Fibroblast of skin of right quadriceps (primary cell): ENCODE measurements at places on chromosomes 11 and 22.

DNA sequence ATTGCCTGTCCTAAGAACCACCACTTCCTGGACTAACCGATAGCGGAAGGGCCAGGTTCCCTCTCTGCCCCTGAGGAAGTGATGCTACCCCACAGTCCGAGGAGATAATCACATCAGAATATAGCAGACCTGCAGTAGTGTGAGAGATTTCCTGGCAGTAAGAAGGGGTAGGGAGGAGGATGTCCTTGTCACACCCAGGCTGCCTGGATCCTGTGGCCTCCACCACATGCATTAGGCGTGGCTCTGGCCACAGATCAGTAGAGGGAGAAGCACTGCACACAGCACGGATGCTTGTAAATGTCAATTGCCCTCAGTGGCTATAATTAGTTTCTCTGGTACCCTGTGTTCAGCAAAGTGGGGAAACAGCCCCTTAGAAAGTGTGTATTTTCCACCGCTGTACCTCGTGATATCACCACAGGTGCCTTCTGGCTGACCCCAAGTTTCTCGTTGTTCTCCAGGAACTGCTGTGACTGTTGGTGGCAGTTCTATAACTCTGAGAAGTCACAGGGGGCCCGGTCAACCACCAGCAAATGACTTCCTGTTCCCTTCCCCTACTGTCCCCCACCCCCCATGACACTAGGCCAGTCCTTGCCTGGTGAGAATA, 61.8 kb downstream of the UBASH3B start:
- DNase-seq, result no peak

DNA sequence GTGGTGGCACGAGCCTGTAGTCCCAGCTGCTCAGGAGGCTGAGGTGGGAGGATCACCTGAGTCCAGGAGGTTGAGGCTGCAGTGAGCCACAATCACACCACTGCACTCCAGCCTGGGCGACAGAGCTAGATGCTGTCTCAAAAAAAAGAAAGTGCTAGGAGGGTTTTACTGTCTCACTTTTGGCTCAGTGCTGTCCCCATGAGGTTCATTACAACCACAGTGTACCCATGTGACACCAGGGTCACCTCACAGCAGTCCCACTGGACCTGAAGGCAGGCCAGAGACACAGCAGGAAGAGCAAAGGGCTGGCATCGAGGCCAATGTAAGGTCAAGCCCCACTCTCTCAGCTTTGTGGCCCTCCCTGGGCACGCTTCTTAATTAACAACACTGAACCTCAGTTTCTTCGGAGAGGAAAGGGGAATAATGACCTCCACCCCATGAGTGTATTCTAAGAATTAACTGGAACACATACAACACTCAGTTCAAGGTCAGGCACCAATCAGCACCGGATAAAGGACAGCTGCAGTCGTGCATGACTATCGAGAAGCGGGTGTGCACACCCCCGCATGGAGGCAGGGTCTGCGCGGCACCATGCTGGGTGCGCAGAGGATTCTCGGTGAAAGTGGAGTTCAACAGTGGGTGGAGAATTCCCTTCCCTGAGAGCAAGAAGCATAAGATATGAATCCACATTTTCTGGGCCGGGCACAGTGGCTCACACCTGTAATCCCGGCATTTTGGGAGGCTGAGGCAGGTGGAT, 30.9 kb upstream of the BAIAP2L2 start:
- no peak for DNase-seq

GRCh38 chr11:112967082-112967481, 5.9 kb downstream of the NCAM1 start:
- no peak for DNase-seq

- no peak for DNase-seq
These were observed 11.7 kb downstream of the EIF3L start for GRCh38 chr22:37860796-37861421.

GRCh38 chr22:43861529-43861928, 784 bp downstream of the SULT4A1 start:
- DNase-seq, result peak; percentile 10

GRCh38 chr22:45966895-45967365, 10.0 kb downstream of the WNT7B start:
- no peak for DNase-seq

DNA sequence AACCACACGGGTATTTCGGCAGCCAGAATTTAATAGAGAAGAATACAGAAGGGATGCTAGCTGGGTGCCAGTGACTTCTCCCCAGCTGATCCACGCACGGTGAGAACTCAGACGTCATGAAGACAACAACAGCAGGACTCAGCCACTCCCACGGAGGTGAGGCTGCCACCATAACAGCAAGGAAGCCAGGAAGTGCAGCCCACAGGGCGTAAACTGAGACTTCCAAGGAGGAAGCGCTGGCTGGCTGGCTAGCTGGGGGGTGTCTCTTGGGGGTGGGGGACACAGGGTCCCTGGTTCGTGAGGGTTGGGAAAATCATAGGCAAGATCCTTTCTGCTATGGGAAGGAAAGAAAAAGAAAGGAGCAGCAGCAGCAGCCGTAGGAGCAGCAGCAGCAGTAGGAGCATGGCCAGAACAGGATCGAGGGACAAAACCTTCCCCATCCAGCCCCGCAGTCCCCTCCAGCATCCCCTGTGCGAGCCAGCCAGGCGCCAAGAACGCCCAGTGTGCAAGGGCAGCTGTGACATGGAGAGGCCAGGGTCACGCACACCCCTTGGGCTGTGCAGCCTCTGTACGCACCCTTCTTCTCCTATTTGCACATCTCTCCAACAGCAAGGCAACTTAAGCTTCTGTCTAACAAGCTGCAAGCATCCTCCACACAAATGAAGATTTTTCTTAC, 49.6 kb upstream of the SHANK2 start:
- DNase-seq, result no peak

GRCh38 chr11:108796551-108796950, 131.7 kb downstream of the DDX10 start:
- DNase-seq, result no peak

- no peak for DNase-seq
These were observed 7.7 kb downstream of the MUC5AC start for GRCh38 chr11:1165256-1166041.

- no peak for DNase-seq
These were observed 14.7 kb downstream of the APOL3 start for GRCh38 chr22:36145881-36146280.

GRCh38 chr22:26956371-26956770, 299.0 kb downstream of the MIAT start:
- no peak for DNase-seq

DNA sequence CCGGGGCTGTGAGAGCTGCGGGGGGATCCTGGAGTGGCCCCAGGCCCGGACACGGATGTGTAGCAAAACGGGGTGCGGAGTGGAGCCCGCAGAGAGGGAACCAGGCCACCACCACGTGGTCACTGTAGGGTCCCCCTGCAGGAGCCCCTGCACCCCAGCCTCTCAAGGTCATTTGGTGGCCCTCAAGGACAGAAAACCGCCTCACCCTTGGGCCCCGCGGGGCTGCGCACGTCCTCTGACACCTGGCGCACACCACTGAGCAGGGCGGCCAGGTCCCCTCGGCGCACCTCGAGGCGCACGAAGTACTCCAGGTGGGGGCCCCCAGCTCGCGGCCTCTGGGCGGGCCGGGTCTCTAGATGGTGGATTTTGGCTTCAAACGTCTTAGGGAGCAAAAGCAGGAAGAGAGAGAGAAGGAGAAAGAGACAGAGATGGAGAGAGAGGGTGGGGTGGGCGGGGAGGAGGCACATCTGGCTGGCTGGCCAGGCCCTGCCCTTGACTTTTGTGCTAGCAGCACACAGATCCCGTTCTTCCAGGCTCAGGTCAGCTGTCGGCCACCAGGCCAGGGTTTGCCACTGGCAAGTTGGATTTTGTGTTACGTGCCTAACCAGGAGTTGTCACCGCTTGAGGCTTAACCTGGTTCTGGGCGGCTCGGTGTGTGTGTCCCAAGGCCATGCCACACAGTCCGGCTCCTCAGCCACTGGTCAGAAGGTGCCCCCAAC, 3.2 kb downstream of the TH start:
- no peak for DNase-seq

DNA sequence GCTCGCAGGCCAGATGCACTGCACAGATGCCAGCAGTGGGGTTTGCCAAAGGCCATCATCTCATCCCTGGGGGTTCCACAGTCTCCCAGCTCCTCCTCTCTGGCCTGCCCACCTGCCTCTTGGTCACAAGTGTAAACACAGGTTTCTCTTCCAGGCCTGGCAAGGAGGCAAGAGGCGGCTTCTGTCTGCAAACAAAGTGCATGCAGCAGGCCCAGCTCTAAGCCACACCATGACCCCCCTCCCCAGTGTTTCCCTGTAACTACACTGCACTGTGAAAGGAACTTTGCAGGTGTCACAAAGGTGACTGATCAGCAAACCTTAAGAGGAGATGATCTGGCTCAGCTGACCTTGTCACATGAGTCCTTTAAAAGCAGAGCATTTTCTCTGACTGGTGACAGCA, 26.2 kb upstream of the SHISAL1 start:
- DNase-seq, result no peak

- DNase-seq, result no peak
These were observed 1422.4 kb downstream of the LRRC4C start for GRCh38 chr11:40037005-40037404.

DNA sequence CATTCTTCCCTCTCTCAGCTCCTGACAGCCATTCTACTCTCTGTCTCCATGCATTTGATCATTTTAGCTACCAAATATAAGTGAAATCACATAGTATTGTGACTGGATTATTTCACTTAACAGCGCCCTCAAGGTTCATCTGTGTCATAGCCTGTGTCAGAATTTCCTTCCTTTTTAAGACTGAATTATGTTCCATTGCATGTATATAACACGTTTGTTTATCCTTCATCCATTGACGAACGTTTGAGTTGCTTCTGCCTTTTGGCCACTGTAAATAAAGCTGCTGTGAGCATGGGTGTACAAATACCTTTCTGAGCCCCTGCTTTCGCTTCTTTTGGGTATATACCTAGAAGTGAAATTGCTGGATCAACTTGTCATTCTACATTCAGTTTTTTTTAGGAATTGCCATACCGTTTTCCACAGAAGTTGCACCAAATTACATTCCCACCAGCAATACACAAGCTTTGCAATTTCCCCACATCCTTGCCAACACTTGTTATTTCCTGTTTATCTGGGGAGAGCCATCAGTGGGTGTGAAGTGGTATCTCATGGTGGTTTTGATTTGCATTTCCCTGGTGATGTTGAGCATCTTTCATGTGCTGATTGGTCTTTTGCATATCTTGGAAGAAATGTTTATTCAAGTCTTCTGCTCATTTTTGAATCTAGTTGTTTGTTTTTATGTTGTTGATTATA, 17.5 kb downstream of the GLB1L2 start:
- DNase-seq, result no peak

- no peak for DNase-seq
These were observed 133.6 kb downstream of the C11orf91 start for GRCh38 chr11:33567004-33567403.

DNA sequence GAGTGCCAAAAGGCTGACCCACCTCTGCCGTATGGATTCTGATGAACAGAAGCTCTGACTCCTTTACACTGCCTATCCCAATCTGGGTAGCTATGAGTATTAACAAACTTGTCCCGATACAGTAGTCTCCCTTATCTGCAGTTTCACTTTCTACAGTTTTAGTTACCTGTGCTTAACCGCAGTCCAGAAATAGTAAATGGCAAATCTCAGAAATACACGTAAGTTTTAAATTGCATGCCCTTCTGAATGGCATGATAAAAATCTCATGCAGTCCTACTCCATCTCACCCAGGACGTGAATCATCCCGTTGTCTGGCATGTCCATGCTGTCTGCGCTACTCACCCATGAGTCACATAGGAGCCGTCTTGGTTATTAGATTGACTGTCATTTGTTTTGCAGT, 68.8 kb downstream of the SNX19 start:
- DNase-seq, result peak; percentile 86

DNA sequence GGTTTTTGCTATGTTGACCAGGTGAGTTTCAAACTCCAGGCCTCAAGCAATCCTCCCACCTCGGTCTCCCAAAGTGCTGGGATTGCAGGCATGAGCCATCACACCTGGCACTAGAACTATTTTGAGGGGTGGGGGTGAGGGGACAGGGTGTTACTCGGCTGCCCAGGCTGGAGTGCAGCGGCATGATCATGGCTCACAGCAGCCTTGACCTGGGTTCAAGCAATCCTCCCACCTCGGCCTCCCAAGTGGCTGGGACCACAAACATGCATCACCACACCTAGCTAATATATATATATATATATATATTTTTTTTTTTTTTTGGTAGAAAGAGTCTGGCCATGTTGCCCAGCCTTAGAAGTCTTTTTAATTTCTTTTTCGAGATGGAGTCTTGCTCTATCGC, 17.1 kb upstream of the IFITM3 start:
- no peak for DNase-seq

DNA sequence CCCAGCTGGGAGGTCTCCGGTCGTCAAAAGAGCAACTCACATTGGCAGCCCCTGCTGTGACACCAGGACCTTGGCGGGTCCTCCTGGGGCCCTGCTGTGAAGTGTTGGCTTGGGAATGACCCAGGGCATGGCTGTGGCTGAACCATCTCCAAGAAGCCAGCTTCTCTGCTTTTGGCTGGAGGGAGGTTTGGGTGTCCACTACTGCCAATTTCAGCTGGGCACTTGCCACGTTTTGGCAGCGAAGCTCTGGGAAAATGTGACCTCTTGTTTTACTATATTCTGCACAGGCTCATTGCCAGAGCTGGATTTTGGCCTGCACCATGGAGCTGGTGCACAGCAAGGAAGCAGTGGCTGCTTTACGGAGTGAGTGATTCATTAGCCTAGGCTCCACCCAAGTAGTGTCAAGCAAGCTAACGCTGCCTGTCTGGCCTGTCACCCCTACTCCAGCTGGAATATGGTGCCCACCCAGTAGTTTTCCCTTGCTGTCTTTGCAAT, 24.3 kb upstream of the SMCO4 start:
- no peak for DNase-seq

- DNase-seq, result no peak
These were observed 139.0 kb downstream of the KCNC1 start for GRCh38 chr11:17873586-17873985.

DNA sequence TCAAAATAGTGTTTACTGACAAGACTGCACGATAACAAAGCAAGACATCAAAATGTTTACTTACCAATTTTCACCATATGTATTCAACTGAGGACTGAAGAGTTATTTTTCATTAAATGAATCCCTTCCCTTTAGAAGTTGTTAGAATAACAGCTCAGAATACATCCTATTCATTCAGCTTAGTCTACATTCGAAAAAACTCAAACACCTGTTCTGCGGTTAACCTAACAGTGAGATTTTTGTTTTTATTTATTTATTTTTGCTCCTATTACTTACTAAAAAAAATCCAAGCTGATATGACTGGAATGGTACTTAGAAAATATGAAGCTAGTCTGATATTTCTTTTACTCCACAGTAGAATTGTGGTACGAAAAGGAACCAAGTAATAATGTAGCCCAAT, 10.0 kb downstream of the KCNA4 start:
- DNase-seq, result no peak

GRCh38 chr22:44595841-44596341, 97.9 kb upstream of the RTL6 start:
- peak; percentile 8 for DNase-seq

- peak; percentile 67 for DNase-seq
These were observed 20.3 kb upstream of the YPEL1 start for GRCh38 chr22:21755851-21756284.

- DNase-seq, result no peak
These were observed 139.8 kb upstream of the CEP126 start for GRCh38 chr11:101775033-101775432.
